Right atrium auricular region (tissue), 2 donors: ENCODE measurements at places on chromosomes 4 and X. TPM values are rescaled to one million over a fixed set of nuclear protein-coding genes. Genes with fewer than 3 reads are reported as not detected.
A peak's percentile ranks its signal among the peaks of the same experiment; 100 is the strongest.

DNA sequence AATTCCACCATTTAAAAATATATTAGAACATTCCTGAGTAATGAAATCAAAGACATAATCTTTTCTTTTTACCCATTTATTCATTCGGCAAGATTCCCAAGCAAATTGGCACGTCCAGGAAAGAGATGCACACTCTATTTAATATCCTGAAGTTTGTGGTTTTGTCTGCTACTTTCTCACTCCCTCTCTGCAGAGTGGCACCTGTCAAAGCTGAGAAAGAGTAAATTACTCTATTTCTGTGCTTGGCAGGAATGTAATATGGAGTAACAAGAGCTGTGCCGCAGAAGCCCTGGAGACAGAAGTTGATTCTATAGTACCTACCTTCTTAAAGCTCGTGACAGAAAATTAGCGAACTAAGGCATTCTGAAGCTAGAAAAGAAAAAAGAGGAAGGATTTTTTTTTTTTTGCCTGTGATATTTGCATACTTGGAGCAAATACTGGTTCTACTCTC is 5.5 kb downstream of the GSTCD start:
- H3K27ac ChIP-seq = no peak overlapping the region
- H3K4me3 ChIP-seq = no peak overlapping the region
- no peaks in the 10 kb centered on the region for H3K36me3 ChIP-seq

DNA sequence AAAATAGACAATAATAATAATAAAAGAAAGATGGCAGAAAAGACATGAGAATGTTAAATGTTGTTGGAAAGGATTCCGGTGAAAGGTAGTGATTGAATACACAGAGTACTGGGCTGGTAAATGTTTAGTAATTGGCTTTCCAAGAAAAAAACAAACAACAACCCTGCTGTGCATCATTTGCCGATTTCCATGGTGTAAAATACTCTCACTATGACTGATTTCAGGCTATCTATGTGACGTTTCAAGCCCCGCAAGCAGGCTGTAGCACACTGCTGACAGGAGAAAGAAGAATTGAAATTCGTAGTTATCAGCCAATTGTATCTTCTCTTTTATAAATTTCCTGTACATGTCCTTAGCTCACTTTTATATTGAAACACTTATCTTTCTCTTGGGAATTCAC is 13.6 kb upstream of the SEPTIN6 start:
- H3K4me1 ChIP-seq = no peaks in the 10 kb centered on the region
- no peak for DNase-seq
- no peaks in the 10 kb centered on the region for H3K36me3 ChIP-seq
- no peak overlapping the region for H3K27ac ChIP-seq

GRCh38 chr4:158020176-158020575 is 152.6 kb downstream of the GASK1B start:
- no peaks in the 10 kb centered on the region for H3K36me3 ChIP-seq
- no peaks in the 10 kb centered on the region for H3K4me1 ChIP-seq
- no peaks in the 10 kb centered on the region for H3K27me3 ChIP-seq
- H3K4me3 ChIP-seq = no peak overlapping the region
- no peak for DNase-seq
- peak overlapping the region; percentile 44 for H3K27ac ChIP-seq

GRCh38 chr4:109298279-109299010 is 4.0 kb downstream of the COL25A1 start:
- peaks cover 16% of the 10 kb centered on the region for H3K4me1 ChIP-seq
- no peak overlapping the region for H3K27ac ChIP-seq
- DNase-seq = no peak
- no peak overlapping the region for H3K4me3 ChIP-seq

DNA sequence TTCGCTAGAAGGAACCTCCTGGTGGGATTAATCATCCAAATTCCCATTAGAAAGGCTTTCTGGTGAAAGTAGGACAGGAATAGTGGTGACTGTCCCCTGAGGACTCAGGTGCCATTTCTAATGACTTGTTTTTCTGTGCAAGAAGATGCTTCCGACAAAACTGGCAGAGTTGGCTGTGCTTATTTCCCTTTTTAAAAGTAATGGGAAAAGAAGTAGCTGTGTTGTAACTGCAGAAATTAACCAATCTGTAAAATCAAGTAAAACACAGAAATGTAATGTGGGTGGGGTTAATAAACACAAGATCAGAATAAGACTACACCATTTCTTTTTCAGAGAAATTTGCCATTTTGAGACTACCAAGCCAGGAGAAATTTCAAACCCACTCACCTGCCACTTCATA is 55.0 kb upstream of the FAM9B start:
- no peaks in the 10 kb centered on the region for H3K36me3 ChIP-seq
- no peak overlapping the region for H3K27ac ChIP-seq
- no peak overlapping the region for H3K4me3 ChIP-seq
- no peak for DNase-seq

DNA sequence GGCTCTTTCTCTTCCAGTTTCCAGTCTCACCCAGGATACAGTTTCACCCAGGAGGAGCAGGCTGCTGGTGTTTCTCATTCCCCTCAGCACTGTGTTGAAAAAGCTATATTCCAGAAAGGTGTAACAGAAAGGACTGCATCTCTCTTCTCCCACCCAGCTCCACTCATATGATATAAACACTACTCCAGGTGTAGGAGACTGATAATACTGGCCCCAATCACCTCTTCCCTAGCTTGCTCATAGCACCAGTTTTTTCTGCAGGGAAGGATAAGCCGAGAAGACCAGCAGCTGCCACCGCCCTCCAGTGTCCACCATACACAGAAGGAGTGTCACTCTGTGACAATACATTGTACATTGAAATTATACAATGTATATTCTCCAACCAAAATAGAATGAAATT is 105.5 kb upstream of the STK26 start:
- DNase-seq = no peak
- no peaks in the 10 kb centered on the region for H3K27me3 ChIP-seq
- no peaks in the 10 kb centered on the region for H3K36me3 ChIP-seq

DNA sequence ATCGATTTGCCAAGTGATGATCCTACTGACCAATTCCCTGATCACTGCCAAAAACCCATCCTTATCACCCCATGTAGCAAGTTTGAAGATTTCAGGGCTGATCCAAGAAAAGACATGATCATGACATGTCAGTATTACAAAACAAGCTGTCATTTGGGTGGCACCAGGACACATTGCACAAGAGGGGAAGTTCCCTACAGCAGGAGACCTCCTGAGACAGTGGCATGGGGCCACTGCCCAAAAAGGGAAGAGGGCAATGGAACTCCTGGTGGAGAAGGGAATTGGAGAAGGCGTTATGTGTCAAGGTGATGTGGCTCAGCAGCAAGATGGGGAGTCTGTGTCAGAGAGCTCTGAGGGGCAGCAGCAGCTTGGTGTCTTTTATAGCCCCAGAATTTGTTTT is 43.4 kb downstream of the ZNF182 start:
- no peak overlapping the region for H3K27ac ChIP-seq
- DNase-seq = no peak
- H3K36me3 ChIP-seq = no peaks in the 10 kb centered on the region
- H3K27me3 ChIP-seq = no peaks in the 10 kb centered on the region
- no peak overlapping the region for H3K4me3 ChIP-seq

GRCh38 chr4:169050881-169051760 is 41.1 kb upstream of the CBR4 start:
- no peaks in the 10 kb centered on the region for H3K36me3 ChIP-seq
- H3K27me3 ChIP-seq = no peaks in the 10 kb centered on the region
- DNase-seq = no peak

DNA sequence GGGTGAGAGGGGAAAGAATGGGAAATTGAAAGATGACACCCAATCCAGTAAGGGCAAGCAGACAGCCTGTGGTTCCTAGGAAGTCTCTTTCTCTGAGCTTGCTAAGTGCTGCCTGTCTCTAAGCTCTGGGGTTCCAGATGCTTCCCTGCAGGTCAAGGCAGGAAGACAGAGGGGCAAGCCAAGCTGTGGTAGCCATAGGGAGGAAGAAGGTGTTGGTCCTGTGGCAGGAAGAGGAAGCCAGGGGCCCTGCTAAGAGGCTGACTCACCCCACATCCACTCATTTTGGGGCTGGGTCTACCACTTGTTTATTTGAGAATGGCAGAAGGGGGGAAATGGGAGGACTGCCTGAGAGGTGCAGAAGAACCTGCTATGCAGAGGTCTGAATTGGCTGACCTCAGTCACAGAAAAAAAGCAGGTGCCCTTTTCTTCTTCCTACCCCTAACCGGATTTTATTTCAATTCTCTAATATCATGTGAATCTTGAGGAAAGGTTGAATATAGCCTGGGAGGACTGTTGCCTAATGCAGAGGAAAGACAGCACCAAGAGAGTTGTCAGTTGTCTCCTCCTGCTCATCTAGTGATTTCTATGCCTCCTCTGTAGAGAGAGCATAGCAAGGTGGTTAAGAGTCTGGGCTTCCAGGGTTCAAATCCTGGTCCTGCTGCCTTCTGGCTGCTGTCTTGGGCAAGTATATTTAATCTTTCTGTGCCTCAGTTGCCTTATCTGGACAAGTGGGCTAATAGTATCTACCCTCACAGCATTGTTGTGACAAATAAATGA is 27.4 kb downstream of the HOPX start:
- no peaks in the 10 kb centered on the region for H3K4me1 ChIP-seq
- no peaks in the 10 kb centered on the region for H3K36me3 ChIP-seq
- no peak overlapping the region for H3K27ac ChIP-seq
- H3K27me3 ChIP-seq = no peaks in the 10 kb centered on the region

DNA sequence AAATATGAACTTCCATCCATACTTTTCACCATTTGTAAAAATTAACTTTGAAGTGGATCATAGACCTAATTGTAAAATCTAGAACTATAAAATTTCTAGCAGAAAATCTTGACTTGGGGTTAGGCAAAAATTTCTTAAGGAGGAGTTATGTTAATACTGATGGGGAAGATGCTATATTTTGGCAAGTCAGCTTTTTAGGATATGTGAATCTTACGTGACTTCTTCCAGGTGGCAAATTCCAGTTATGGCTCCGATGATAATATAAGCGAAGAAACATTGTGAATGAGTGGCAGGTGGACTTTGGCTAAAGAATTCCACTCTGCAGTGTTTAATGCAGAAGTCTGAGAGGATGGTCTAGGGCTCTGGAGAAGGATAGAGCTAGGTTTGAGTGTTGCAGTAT is 1.5 kb downstream of the PRPS2 start:
- no peaks in the 10 kb centered on the region for H3K36me3 ChIP-seq
- no peaks in the 10 kb centered on the region for H3K4me1 ChIP-seq
- no peak for DNase-seq
- H3K27me3 ChIP-seq = peaks cover 4% of the 10 kb centered on the region
- no peak overlapping the region for H3K27ac ChIP-seq

- no peak for DNase-seq
- H3K36me3 ChIP-seq = no peaks in the 10 kb centered on the region
- no peaks in the 10 kb centered on the region for H3K4me1 ChIP-seq
- H3K27me3 ChIP-seq = no peaks in the 10 kb centered on the region
- H3K27ac ChIP-seq = no peak overlapping the region
Observed at GRCh38 chrX:125198546-125198945, 121.1 kb upstream of the TEX13C start.

DNA sequence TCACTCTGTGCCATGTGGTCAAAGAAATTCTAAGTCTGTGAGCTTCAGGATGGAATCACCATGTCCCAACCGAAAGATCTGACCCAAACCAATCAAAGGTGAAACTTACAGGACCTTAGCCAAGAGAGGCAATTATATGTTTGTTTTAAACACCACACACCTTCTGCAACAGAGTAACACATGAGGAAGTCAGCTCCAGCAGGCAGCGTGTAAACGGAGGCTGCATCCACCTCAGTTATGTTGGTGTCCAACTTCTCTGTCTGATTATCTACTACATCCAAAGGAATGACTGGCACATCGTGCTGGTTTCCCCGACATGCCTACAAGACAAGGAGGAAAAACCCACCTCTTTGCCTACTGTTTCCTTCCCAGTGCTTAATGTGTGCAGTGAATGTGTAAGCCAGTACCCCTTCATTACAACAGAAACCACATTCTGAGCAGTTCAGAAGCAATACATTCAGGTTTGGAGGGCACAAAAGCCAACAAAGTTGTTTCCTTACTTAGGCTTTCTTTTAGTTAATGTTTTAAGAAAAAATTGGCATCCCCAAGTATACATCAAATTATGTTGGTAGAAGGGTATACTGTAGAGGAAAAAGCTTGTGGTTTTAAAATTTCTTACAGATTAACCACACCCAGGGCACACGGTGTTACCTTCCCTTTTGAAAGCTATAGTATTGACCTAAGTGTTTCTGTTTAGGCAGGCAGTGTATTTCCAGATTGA is 12.4 kb downstream of the CASP6 start:
- peaks cover 41% of the 10 kb centered on the region for H3K36me3 ChIP-seq
- DNase-seq = no peak
- H3K27me3 ChIP-seq = no peaks in the 10 kb centered on the region
- H3K27ac ChIP-seq = no peak overlapping the region
- H3K4me3 ChIP-seq = no peak overlapping the region
- no peaks in the 10 kb centered on the region for H3K4me1 ChIP-seq

GRCh38 chr4:165351359-165352130 is 24.1 kb downstream of the MSMO1 start:
- H3K4me3 ChIP-seq = no peak overlapping the region
- no peaks in the 10 kb centered on the region for H3K4me1 ChIP-seq
- no peaks in the 10 kb centered on the region for H3K36me3 ChIP-seq
- H3K27me3 ChIP-seq = no peaks in the 10 kb centered on the region
- DNase-seq = no peak
- no peak overlapping the region for H3K27ac ChIP-seq

DNA sequence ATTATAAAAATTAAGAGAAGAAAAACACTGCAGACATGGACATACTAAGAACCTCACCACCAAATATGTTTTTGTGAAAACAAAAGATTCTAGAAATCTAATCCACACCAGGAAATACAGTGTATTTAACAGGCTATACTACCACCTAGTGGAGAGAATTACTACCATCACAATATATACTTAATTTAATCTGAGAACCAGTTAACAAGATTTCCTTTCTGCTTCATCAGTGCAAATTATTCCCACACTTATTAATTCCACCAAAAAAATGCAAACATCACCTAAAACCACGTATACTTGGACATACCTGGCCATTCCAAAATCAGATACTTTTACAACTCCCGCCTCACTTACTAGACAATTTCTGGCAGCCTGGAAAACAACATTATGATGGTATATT is 7.0 kb upstream of the TXK start:
- H3K27ac ChIP-seq = no peak overlapping the region
- H3K36me3 ChIP-seq = no peaks in the 10 kb centered on the region
- H3K4me1 ChIP-seq = no peaks in the 10 kb centered on the region
- H3K27me3 ChIP-seq = no peaks in the 10 kb centered on the region
- no peak overlapping the region for H3K4me3 ChIP-seq

- H3K27ac ChIP-seq = no peak overlapping the region
- H3K4me1 ChIP-seq = peaks cover 11% of the 10 kb centered on the region
- H3K4me3 ChIP-seq = no peak overlapping the region
- no peak for DNase-seq
- no peaks in the 10 kb centered on the region for H3K36me3 ChIP-seq
Observed at GRCh38 chrX:47543496-47543895, 17.5 kb upstream of the ARAF start.

The RS1 gene
- total RNA-seq = not detected

The MSMO1 gene
- total RNA-seq = 11.3 TPM

The TMEM156 gene
- not detected for total RNA-seq

The MUC7 gene
- not detected for total RNA-seq

The P2RY8 gene
- 0.93 TPM for total RNA-seq

The VEGFC gene
- total RNA-seq = 6.4 TPM

The THAP9 gene
- total RNA-seq = 2.2 TPM

The ARSD gene
- 6.1 TPM for total RNA-seq

The MAP7D2 gene
- total RNA-seq = 0.56 TPM

The MOB1B gene
- 7.7 TPM for total RNA-seq

The PACRGL gene
- 13.7 TPM for total RNA-seq

The MAGED4B gene
- total RNA-seq = 1.3 TPM
